ENCODE measurements at places on chromosomes 12 and 14. TPM values are rescaled to one million over a fixed set of nuclear protein-coding genes. Genes with fewer than 3 reads are reported as not detected.

Gene AICDA
- total RNA-seq, result 0.58 TPM

Gene SAMD15
- total RNA-seq, result 12.5 TPM

DNA sequence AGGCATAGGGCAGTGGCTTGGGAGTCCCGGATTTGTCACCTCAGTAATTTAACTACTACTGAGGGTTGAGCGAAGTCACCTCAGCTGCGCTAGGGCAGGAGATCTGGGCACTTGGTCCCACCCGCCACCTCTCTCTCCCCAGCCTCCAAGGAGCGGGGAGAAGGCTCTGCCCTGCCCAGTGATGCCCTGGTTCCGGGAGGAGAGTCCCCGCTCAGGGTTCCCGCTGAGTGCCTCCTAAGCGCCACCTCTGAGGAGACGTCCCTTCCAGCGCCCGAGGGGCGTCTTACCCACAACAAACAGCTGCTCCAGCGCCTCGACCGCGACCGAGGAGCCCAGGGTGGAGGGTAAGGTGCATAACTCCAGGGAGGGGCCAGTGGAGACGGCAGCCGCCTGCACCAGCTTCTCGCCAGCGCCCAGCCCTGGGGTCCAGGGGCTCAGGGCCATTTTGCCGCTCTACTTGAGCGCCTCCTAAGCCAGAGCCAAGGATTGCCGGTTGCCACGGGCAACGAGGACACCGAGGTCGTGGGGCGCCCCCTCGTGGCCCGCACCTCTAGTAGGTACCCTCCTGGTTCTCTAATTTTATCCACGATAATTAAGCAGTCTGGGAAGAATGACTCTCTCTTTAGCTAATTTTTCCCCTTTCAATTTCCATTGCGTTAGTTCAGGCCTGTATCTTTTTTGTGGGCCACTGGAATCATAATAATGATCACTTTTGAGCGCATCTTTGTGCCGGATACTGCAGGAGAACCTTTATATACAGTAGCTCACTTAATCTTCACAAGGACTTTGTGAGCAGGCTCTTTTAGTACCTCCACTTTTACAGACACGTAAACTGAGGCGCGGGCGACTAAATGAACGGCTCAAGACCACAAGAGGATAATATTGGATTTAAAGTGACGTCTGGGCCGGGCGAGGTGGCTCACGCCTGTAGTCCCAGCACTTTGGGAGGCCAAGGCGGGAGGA, at the start of gene CCDC175:
TSS of gene CCDC175 (minus strand) at position 481 of the 963 bp plus-strand sequence. CDS start at position 444, 37 bp downstream.
- no peak within 1 kb of the TSS for H3K27ac ChIP-seq
- DNase-seq, result peak; percentile 85
- no peaks in the 10 kb centered on the region for H3K36me3 ChIP-seq

Gene CD163
- total RNA-seq, result 41.5 TPM

Gene RAD9B
- total RNA-seq, result 0.77 TPM

GRCh38 chr14:67883717-67884116, 64.1 kb downstream of the RAD51B start:
- no peaks in the 10 kb centered on the region for H3K36me3 ChIP-seq
- no peaks in the 10 kb centered on the region for H3K4me1 ChIP-seq
- no peak overlapping the region for H3K27ac ChIP-seq
- no peak overlapping the region for H3K4me3 ChIP-seq
- no peaks in the 10 kb centered on the region for H3K27me3 ChIP-seq

DNA sequence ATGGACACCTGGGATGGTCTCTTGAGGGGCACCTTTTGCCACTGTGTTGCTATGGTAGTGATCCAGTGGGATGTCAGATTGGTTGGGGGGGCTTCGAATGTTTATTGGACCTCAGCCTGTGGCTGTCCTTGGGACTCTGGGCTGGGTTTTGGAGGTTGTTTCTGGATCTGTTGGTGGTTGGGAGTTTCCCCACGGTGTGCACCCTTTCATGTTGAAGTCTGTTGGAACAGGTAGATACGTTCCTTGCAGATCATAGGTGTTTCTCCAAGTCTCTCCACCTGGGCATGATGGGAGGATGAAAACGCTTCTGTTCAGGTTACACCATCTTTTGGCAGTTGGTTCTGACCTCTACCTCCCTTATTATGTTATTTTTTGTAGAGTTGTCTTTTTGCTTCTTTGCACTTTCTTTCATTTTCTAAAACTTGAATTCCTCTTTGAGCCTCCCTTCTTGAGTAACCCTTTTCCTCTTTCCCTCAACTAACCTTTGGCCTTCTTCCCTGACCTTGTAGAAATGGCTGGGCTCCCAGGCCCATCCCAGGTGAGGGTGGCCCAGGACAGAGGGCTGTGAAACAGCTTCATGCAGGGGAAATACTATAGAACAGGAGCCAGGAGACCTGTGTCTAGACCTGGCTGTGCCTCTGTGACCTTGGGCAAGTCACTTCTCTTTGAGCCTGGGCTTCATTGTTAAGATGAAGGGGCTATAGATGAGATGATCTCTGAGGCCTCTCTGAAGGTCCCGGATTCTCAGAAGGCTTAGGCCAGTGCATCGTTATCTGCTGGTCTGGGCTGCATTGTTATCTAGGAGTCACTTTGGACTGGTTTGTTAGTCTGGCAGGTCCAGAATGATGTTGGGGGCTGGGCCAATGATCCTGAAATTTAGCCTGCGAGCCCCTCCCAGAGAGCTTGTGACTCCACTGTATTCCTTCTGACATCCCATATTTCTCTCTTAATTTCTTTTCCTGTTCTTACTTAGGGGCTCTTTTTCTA, 2.0 kb downstream of the ATN1 start:
- no peaks in the 10 kb centered on the region for H3K27me3 ChIP-seq
- peaks cover 8% of the 10 kb centered on the region for H3K36me3 ChIP-seq
- H3K27ac ChIP-seq, result peak overlapping the region; percentile 84
- peaks cover 30% of the 10 kb centered on the region for H3K4me1 ChIP-seq
- H3K4me3 ChIP-seq, result peak overlapping the region; percentile 56
- no peak for DNase-seq

DNA sequence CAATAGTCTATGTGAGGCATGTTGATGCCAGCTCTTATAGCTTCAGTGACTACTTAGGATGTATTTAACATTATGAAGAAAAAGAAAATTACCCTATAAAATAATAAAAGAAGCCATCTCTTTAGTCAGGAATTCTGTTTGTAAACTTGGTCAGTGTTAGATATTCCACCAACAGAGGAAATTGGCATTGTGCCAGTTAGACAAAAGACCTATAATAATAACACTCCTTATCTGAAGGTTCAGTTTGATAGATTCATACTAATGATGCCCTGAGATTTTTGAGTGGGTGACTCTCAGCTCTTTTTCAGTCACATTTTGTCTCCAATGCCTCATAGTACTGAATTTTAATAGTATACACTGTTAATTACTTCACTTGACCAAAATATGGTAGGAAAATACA, 6.6 kb downstream of the SYT10 start:
- no peaks in the 10 kb centered on the region for H3K36me3 ChIP-seq
- H3K27ac ChIP-seq, result no peak overlapping the region
- peaks cover 20% of the 10 kb centered on the region for H3K27me3 ChIP-seq
- H3K4me3 ChIP-seq, result no peak overlapping the region
- H3K4me1 ChIP-seq, result no peaks in the 10 kb centered on the region

DNA sequence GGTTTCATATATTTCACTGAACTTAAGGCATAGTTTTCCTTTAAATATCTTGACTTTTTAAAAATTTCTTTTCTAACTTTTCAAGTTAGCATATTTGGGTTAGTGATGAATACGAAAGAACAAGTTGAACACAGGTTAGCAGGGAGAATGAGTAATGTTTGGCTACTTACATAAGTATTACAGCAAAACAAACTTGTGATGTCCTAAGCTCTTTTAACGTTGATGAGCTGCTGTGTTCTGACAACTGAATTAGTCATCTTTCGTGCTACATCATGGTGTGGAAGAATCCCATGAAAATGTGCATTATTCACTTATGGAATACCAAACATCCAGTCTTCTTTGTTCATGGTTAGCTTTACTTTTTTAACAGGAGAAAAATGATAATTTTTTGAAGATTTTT, 36.3 kb upstream of the PDZRN4 start:
- H3K27ac ChIP-seq, result no peak overlapping the region
- H3K4me1 ChIP-seq, result no peaks in the 10 kb centered on the region
- H3K4me3 ChIP-seq, result no peak overlapping the region
- H3K27me3 ChIP-seq, result no peaks in the 10 kb centered on the region
- no peaks in the 10 kb centered on the region for H3K36me3 ChIP-seq

DNA sequence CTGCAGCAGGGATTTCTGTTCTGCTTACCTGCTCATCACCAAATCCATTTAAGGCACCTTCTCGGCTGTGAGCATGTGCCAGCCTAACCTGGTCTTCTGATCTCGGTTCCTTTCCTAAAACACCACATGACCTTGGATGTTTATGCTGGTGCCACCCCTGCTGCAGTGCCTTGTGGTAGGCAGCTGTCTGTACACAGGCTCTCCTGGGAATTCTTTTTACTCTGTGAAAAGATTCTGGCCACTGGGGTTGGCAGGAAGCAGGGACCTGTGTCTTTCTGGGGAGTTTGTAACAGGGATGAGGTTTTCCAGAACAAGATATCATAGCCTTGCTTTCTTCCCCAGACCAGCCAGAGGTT, 10.4 kb upstream of the PLEKHG3 start:
- no peaks in the 10 kb centered on the region for H3K27me3 ChIP-seq
- H3K36me3 ChIP-seq, result no peaks in the 10 kb centered on the region
- DNase-seq, result no peak

DNA sequence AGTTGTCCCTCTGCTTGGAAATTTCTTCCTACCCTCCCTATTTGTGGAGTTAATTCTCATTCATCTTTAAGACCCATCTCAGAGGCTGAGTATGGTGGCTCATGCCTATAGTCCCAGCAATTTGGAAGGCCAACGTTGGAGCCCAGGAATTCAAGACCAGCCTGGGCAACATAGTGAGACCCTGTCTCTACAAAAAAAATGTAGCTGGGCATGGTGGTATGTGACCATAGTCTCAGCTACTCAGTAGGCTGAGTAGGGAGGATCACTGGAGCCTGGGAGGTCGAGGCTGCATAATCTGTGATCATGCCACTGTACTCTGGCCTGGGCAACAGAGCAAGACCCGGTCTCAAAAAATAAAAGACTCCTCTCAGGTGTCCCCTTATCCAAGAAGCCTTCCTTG, 125.1 kb downstream of the SUDS3 start:
- DNase-seq, result no peak
- no peak overlapping the region for H3K4me3 ChIP-seq
- H3K36me3 ChIP-seq, result no peaks in the 10 kb centered on the region
- no peaks in the 10 kb centered on the region for H3K27me3 ChIP-seq
- no peak overlapping the region for H3K27ac ChIP-seq

DNA sequence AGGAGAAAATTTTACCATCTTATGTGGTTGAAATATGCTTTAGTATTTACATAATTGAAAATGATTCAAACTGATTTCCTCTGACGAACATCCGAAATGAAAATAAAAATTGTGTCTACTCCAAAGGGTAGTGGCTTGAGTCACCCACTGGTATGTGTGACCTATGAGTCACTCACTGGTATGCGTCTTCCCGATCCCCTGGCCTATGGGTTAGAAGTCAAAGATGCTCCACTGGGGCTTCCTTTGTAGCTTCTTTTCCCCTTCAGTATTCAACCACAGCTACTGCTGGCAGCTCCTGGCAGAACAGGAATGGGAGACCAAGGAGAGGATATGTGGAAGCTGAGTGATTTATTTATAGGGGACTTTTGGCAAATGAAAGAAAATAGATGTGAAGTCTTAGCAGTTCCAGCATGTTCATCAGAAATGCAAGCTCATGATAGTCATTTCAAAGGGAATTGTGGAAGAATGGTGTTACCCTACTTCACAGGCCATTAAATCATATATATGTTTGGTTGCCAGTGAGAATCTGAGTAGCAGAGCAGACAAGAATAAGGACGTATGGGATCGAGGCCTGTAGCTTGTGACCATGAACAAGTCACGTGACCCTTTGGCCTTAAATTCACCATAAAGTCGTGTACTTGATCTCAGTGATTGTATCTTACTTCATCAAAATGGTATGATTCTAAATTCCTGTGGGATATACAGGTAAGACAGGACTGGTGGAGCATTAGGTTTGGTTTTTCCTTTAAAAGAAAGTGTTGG, 108.3 kb downstream of the CRADD start:
- H3K27ac ChIP-seq, result peak overlapping the region; percentile 84
- no peak for DNase-seq
- H3K4me1 ChIP-seq, result peaks cover 6% of the 10 kb centered on the region

DNA sequence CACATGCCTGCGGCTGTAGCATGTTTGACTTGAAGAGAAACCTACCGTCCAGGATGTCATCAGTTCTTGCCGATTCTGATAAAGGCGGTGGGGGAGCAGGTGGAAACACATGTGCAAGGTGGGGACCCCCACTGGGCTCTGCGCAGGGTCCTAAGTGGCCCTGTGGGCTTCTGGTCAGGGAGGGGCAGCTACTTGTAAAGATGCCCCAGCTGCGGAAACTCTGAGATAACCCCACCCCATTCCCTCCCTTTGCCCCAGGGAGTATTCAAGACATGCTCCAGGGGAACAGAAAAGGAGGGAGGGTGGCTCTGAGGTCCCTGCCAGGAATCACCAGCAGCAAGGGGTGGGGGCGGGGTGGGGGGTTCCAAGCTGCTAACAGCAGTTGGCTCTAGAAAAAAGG, 67.6 kb downstream of the PIWIL1 start:
- no peak overlapping the region for H3K27ac ChIP-seq
- no peak overlapping the region for H3K4me3 ChIP-seq
- no peaks in the 10 kb centered on the region for H3K4me1 ChIP-seq
- H3K36me3 ChIP-seq, result no peaks in the 10 kb centered on the region
- H3K27me3 ChIP-seq, result no peaks in the 10 kb centered on the region

Gene SVOP
- not detected for total RNA-seq

DNA sequence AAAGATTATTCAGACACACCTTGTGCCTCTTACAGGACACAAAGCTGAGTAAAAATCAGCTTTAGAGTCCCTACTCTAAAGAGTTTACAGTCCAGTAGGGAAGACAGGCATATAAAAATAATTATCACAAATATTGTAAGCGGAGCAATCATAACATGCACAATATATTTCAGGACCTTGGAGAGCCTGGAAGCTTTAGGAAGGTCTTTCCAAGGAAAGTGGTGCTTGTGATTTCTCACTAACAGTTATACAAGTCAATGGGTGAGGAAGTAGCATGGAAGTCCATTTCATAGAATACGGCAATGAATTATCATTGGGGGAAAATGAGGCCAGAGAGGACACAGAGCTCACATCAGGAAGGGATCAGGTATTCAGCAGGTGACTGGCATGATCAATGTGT, 268.3 kb downstream of the C12orf50 start:
- no peaks in the 10 kb centered on the region for H3K27me3 ChIP-seq
- H3K4me3 ChIP-seq, result no peak overlapping the region
- DNase-seq, result no peak
- H3K4me1 ChIP-seq, result no peaks in the 10 kb centered on the region
- no peaks in the 10 kb centered on the region for H3K36me3 ChIP-seq

GRCh38 chr14:95857275-95857674, 19.4 kb upstream of the TUNAR start:
- no peaks in the 10 kb centered on the region for H3K27me3 ChIP-seq
- no peaks in the 10 kb centered on the region for H3K36me3 ChIP-seq
- H3K4me1 ChIP-seq, result no peaks in the 10 kb centered on the region
- H3K27ac ChIP-seq, result no peak overlapping the region

- H3K27ac ChIP-seq, result no peak overlapping the region
- H3K4me3 ChIP-seq, result no peak overlapping the region
Measured at GRCh38 chr14:74867673-74868072, 8.3 kb downstream of the PROX2 start.
